ENCODE measurements at places on chromosomes 2 and 18.

- DNase-seq: no peak
Measured at GRCh38 chr2:10880586-10881321, 31.0 kb upstream of the KCNF1 start.

DNA sequence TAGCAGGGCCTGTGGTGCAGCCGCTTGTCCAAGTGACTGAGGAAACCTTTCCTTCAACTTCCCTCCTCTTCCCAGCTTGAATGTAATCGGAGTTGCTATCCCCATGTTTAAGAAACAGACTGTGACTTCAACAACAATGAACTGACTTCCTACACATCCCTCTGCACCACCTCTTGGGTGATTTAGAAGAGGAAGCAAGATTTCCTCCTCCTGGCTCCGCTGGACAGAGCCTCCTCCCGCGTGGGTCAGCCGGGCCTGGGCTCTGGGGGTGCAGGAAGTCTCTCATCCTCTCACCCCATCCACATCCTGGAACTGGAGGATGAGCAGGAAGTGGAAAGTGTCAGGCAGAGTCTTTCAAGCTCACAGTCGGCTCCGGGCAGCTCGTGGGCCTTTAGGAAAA, 84.3 kb downstream of the GATA6 start:
- DNase-seq: no peak

- no peak for DNase-seq
Measured at GRCh38 chr2:177352441-177353186, 40.0 kb upstream of the AGPS start.

DNA sequence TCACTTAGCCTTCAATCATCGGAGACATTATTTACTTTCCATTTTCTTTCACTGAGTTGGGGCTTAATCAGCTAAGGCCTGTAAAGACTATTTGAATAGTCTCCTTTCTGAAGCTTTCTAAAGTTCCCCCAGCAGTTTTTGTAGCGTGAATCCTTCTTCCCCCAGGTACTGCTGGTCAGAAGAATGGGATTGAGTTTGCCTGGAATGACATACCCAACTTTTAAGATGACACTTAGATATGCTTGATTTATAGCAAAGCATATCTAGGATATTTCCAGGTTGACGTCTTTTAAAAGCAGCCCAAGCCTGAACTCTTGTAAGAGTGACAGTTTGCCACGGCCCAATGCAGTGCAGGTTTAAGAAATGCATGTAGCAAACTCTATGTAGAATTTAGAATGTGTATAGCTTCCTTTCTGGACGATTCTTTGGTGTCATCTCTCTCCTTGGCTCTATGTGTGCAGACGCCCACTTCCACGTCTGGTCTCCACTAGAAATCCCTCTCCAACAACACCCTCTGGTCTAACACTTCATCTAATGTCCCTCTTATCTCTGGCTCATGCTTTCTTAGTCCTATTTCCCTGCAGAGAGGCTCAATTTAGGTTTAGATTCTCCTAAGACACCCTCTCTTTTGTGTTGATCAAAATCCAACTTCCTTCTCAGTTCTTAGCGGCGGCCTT, 175.0 kb upstream of the CYRIA start:
- DNase-seq: no peak

- DNase-seq: peak; percentile 5
Measured at GRCh38 chr2:227106845-227107759, 56.9 kb downstream of the COL4A4 start.

DNA sequence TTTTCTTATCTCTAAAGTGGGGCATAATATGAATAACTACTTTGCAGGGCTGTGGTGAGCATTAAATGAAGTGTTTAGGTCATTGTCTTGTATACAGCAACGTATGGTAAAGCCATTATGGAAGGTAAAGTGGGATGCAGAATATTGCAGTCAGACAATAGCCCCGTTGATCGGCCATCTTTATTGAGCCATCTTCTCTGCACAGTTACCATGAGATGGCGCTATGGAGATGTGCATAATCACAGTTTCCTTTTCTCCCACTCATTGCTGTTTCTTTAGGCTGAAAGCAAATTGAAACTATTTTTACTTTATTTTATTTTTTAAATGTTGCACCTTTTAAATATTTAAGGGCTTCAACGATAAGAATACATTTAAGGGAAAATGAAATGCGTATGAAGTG, 108.9 kb downstream of the THSD7B start:
- DNase-seq: no peak

DNA sequence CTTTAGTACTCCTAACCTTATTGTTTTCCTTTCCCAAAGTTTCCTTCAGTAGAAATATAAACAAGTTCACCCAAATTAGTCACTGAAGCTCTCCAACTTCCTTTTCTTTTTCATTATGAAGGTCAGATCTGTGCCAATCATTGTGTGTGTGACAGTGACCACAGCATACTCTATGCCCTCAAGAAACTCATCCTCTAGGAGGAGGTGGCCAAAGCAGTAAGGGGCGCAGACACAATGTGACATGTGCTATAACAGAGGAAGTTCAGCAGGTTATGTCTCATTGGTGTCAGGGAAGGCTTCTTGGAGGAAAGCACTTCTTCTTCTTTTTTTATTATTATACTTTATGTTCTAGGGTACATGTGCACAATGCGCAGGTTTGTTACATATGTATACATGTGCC, 60.0 kb upstream of the PSME4 start:
- DNase-seq: no peak

DNA sequence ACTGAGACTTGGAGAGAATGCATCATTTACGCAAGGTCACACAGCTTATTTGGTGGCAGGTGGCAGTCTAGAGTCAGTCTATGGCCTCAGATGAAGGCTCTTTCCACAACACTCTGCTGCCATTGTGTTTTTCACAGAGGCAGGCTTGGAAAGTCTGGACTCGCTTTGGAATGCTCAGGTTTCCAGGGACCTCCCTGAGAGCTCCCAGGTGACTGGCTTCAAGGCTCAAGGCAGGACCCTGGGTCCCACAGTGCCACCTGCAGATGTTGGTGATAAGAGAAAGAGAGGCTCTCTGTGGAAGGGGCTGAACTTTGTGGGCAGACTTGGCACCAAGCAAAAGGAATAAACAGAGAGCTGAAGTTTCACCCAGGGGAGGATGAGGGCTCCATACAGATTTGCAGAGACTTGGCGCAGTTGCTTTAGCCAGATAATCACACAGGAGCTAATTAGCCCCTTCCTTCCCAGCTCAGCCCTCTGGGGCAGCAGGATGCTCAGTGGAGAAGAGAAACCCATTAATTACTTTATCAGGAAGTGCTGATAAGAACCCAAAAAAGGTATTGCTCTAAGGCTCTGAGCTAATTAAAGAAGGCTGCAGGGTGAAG, 103.5 kb downstream of the LBH start:
- no peak for DNase-seq

GRCh38 chr2:26333293-26333692, 12.7 kb upstream of the SELENOI start:
- DNase-seq: no peak

- no peak for DNase-seq
Measured at GRCh38 chr2:196617430-196617829, 22.1 kb upstream of the CCDC150 start.

GRCh38 chr18:21486905-21487437, 113.5 kb downstream of the ESCO1 start:
- no peak for DNase-seq

GRCh38 chr2:159936471-159936870, 125.9 kb downstream of the PLA2R1 start:
- no peak for DNase-seq

DNA sequence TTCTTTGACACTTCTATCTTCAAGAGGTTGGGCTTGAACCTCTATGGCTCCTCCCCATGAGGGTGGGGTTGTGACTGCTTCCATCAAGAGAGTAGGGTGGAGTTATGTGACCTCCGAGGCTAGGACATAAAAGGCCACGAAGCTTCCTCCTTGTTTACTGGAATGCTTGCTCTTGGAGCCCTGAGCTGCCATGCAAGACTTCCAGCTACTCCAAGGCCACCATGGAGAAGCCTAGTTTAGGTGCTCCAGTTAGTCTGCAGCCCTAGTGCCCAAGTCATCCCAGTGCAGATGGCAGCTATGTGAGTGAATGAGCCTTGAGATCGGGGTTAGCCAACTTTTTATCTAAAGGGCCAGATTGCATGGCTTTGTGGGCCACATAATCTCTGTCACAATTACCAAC, 2.4 kb upstream of the MERTK start:
- DNase-seq: no peak

- no peak for DNase-seq
Measured at GRCh38 chr2:111665551-111666116, 218.4 kb downstream of the ANAPC1 start.

DNA sequence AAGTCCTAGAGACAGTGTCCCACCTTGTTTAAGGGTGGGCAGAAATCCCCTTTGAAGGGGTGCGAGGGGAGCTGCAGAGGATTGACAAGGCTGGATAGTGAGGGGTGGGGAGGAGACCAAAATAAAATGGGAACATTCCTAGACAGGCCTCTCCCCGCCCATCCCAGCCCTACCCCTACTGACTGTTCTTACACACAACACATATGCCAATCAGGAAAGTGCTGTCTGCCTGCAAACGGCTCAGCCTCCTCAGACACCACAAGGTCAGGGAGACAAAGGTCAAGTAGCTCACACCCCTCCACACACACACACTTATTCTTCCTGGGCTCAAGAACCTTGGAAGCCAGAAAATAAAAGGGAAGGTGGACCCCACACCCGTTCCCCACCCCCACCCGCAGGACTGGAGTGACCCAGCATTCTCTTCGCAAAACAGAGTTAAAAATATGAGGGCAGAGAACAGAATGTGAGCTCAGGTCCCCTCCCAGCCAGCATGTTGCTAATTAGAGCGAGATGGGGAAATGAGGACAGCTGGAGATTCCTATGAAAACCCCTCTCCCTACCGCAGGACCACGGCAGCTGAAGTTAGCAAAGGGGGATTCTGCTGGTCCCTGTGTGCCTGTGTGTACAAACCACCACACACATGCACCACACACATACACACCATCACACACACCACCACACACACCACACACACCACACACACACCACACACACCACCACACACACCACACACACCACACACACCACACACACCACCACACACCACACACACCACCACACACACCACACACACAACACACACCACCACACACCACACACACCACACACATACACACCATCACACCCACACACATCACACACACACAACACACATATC, 197.8 kb downstream of the TNS1 start:
- DNase-seq: no peak

DNA sequence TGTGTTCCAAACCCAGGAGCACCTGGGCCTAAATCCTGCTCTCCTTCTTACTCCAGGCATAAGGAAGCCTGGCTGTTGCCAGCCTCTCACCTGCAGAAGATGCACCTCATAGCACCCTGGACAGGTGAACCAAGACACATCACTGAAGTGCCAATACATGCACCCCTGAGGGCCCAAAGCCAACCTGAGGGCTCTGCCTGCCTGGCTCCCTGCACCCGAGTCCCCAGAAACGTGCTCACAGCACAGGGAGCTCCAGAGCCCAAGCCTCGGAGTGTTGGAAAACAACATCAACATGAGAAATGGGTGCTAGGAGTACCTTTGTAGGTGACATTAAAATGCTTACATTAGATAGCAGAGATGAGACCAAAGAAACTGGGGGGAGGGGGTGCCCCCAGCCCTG, 96.3 kb upstream of the RAB6C start:
- no peak for DNase-seq

DNA sequence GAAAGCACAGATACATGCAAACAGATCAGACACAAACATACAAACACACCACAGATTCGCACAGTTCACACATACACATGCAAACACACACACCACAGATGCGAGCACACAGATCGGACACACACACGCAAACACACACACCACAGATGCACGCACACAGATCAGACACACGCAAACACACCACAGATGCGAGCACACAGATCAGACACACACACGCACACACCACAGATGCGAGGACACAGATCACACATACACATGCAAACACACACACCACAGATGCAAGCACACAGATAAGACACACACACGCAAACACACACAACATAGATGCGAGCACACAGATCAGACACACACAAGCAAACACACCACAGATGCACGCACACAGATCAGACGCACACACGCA, 149.0 kb downstream of the PXDN start:
- DNase-seq: no peak

DNA sequence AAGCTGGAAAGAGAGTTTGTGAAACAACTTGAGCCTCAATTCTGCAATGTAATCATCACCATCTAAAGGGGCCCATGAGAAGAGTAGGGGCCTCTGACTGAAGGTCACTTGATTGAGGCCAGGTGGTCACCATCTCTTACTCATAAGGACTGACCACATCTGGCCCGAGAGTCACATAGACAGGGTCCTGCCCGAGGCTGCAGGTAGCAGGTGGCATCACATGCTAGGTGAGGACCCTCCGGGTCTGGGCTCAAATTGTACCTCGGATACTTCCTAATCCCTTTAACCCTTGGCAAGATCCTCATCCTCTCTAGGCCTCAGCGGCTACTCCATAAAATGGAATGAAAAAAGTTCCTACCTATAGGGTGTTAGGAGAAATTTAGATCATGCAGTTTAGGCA, 16.7 kb downstream of the FHL2 start:
- no peak for DNase-seq

DNA sequence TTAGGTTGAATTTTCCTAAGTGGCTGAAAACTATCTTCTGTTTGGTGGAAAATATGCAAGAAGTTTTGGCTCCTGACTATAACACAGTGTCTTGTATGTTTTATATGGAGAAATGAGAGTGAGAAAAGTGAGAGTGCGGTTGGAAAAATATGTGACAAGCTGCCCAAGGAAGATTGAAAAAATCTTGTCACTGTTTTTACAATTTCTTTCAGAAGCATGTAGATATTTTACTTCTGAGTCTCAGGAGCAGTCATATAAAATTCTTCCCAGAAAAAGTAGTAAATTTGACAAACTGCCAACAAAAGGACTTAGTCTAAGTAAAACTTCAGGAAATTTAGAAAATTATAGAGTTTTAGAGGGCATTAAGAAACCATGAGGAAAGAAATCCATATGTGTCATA, 19.4 kb upstream of the RMND5A start:
- no peak for DNase-seq

DNA sequence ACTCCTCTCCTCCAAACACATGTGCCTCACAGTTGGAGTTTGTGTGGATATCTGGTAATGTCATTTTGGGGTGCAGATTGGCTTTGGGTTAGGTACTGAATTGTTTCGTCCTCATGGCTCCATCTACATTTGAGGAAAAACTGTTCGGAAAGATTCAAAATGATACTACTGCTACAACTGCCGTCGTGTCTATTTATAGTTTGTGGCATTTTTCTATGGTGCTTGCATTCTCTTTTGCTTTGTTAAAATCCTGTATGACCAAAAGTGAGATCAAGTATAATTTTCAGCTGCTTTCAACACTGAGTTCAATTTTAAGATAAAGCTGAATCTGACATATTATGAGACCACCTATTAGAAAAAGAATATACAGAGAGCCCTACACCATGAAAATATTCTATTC, 176.3 kb upstream of the DSEL start:
- no peak for DNase-seq

GRCh38 chr18:77032181-77032701, 100.3 kb downstream of the MBP start:
- DNase-seq: no peak

All from anterior cingulate cortex (tissue), 58 donors.